ENCODE measurements at places on chromosomes 13 and 19.

DNA sequence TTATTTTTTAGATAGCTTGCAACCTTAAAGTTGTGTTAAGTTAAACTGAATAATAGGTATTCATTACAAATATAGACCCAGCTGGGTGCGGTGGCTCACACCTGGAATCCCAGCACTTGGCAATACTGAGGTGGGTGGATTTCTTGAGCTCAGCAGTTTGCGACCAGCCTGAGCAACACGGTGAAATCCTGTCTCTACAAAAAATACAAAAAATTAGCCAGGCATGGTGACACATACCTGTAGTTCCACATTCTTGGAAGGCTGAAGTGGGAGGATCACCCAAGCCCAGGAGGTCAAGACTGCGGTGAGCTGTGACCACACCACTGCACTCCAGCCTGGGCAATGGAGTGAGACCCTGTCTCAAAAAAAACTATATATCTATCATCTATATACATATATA lies 386.5 kb downstream of the PCDH17 start:
- no peak overlapping the region for H3K4me3 ChIP-seq
- H3K4me1 ChIP-seq, result no peaks in the 10 kb centered on the region
- H3K27me3 ChIP-seq, result no peaks in the 10 kb centered on the region

DNA sequence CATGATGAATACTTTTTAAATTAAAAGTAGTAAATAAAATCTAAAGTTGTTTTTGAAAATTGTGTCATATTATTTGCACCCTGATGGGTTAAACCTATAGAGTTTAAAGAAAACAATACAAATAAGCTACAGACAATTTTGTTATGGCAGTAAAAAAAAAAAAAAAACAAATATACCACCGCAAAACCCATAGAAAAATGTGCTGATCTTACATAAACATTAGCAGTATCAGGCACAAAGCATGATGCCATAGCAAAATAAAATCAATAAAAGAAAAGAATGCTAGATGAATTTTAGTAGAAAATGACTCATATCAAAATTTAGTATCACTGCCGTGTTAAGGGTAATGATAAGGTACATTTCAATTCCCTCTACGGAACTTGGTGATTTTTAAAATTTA lies 826.0 kb downstream of the SLITRK1 start:
- H3K4me3 ChIP-seq, result no peak overlapping the region
- DNase-seq, result no peak
- H3K36me3 ChIP-seq, result no peaks in the 10 kb centered on the region
- H3K27ac ChIP-seq, result no peak overlapping the region
- H3K4me1 ChIP-seq, result no peaks in the 10 kb centered on the region

DNA sequence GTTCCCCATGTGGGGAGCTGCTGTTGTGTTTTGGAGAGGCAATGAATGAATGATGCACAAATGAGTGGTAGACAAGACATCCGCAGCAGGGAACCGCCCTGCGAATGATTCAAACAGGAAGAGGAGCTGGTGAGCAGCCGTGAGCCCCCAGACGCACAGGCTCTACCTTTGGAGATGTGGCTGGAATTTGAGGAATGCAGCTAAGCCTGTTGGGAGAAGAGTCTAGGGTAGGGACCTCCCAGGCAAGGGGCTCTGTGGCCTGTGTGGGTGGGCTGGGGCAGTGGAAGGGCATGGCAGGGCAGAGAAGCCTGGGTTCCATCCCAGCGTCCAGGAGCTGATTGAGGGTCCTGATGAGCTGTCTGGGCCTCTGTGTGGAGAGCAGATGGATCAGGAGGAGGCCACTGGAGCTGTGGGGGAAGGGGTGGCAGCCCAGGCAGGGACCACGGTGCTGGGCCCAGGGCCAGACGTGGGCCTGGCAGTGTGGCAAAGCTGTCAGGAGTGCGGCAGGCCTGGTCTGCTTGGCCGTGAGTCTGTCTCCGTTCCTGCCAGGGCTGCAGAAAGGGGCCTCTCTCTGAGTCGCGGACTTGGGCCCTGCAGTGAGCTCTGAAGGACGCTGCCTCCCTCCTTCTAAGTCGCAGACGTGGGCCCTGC lies 41.8 kb upstream of the DCUN1D2 start:
- H3K27me3 ChIP-seq, result no peaks in the 10 kb centered on the region
- no peak overlapping the region for H3K4me3 ChIP-seq
- H3K4me1 ChIP-seq, result no peaks in the 10 kb centered on the region
- H3K36me3 ChIP-seq, result peaks cover 13% of the 10 kb centered on the region
- no peak for DNase-seq

GRCh38 chr13:20285530-20285929 lies 53.4 kb upstream of the GJB6 start:
- peaks cover 1% of the 10 kb centered on the region for H3K36me3 ChIP-seq
- no peaks in the 10 kb centered on the region for H3K27me3 ChIP-seq
- H3K27ac ChIP-seq, result no peak overlapping the region
- no peak for DNase-seq
- H3K4me3 ChIP-seq, result no peak overlapping the region

DNA sequence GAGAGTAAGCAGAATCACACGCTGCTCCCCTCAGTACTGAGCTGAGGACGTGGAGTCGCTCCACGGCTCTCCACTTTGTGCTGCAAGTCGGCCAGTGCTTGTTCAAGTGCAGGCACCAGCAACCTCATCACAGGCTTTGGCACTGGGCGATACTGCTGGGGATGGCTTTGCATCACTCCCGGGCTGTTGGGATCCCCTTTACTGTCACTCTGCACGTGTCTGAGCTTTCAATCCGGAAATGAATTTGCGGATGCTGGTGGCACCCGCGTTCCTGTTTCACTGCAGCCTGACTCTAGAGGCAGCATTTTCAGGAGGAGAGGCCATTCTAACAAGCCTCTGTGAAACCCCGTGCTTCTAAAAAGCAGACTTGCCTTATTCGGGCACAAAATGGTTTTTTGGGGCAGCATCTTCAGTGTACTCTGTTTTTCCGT lies 19.1 kb downstream of the SMARCA4 start:
- peak; percentile 60 for DNase-seq
- peaks cover 6% of the 10 kb centered on the region for H3K36me3 ChIP-seq
- peak overlapping the region; percentile 59 for H3K27ac ChIP-seq

- no peaks in the 10 kb centered on the region for H3K36me3 ChIP-seq
- H3K4me3 ChIP-seq, result no peak overlapping the region
- H3K27ac ChIP-seq, result no peak overlapping the region
- no peaks in the 10 kb centered on the region for H3K27me3 ChIP-seq
Observed at GRCh38 chr13:30529085-30529834, 63.5 kb upstream of the HMGB1 start.

DNA sequence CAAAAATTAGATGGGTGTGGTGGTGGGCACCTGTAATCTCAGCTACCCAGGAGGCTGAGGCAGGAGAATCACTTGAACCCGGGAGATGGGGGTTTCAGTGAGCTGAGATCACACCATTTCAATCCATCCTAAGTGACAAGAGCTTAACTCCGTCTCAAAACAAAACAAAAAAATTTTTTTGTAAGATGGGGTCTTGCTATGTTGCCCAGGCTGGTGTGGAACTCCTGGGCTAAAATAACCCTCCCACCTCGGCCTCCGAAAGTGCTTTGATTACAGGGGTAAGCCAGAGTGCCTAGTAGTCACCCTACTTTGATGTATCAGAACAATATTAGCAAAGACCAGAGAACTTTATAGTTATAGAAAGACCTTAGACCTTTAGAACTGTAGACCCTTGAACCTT lies 7.9 kb downstream of the SPTBN4 start:
- no peak overlapping the region for H3K4me3 ChIP-seq
- H3K27me3 ChIP-seq, result no peaks in the 10 kb centered on the region
- H3K36me3 ChIP-seq, result no peaks in the 10 kb centered on the region
- H3K27ac ChIP-seq, result no peak overlapping the region

- H3K27ac ChIP-seq, result no peak overlapping the region
- H3K4me3 ChIP-seq, result peak overlapping the region; percentile 3
- no peak for DNase-seq
- no peaks in the 10 kb centered on the region for H3K36me3 ChIP-seq
- H3K4me1 ChIP-seq, result peaks cover 9% of the 10 kb centered on the region
Observed at GRCh38 chr19:19261350-19262189, 11.5 kb downstream of the TM6SF2 start.
